ENCODE measurements at places on chromosomes 13 and 19. TPM values are rescaled to one million over a fixed set of nuclear protein-coding genes. Genes with fewer than 3 reads are reported as not detected.

GARRE1 gene
- 3.5 TPM for polyA plus RNA-seq

CYP2A7 gene
- not detected for polyA plus RNA-seq

TMEM59L gene
- 77.2 TPM for polyA plus RNA-seq

RPL13A gene
- 308 TPM for polyA plus RNA-seq

PRSS57 gene
- polyA plus RNA-seq: not detected

FPR3 gene
- not detected for polyA plus RNA-seq

NDUFS7 gene
- polyA plus RNA-seq: 41.5 TPM

GAPDHS gene
- polyA plus RNA-seq: not detected

GRIK5 gene
- polyA plus RNA-seq: 0.40 TPM

KLK13 gene
- not detected for polyA plus RNA-seq

SIGLEC11 gene
- polyA plus RNA-seq: not detected

ZNF737 gene
- polyA plus RNA-seq: 6.3 TPM

CAMSAP3 gene
- 0.78 TPM for polyA plus RNA-seq
